ENCODE measurements at places on chromosomes 12 and 14.

DNA sequence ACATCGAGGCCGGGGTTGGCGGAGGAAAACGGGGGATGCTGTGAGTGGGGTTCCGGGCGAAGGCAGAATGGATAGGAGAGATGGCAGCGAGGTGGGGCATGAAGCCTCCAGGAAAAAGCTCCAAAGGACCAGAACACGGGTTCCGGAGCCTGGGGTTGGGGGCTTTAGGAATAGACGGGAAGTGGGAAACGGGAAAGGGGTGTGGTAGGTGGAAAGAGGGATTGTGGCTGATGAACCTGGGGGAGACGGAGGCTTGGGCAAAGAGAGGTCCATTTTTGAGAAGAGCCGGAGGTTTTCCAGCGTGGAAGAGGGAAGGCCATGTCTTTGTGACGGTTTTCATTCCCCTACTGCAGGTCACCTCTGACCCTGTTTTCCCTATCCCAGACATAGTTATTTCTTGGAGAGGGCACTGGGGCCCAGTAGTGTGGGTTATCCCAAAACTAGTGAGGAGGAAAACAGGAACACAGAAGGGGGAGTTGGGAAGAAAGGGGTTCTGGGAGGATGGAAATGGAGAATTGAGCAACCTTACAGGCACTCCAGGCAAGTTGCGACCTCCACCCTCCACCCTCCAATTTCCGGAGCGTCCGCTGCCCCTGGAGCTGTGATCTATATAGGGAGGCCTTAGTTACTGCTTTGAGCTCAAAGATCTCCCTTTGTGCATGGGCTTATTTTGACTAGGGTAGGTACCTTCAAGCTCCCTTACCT is 1.1 kb downstream of the ATN1 start:
- DNase-seq = no peak

GRCh38 chr12:110640275-110641025 is 26.5 kb downstream of the TCTN1 start:
- DNase-seq = no peak

DNA sequence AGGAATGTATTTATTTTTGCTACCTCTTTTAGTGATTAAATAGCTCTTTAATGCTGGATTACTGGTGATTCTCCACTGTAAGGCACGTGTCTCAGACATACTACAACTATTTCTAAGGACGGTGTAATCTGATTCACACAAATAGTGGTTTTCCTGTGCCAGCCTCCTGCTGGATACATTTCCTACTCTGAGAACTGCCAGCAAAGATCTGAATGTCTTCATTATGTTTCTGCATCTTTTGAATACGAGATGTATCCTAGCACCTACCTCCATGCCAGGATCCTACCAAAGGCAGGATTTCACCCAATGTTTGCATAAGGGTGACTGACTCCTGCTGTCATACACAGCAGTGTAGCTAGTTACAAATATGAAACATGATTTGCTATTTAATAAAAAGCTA is 120.6 kb downstream of the PRICKLE1 start:
- no peak for DNase-seq

DNA sequence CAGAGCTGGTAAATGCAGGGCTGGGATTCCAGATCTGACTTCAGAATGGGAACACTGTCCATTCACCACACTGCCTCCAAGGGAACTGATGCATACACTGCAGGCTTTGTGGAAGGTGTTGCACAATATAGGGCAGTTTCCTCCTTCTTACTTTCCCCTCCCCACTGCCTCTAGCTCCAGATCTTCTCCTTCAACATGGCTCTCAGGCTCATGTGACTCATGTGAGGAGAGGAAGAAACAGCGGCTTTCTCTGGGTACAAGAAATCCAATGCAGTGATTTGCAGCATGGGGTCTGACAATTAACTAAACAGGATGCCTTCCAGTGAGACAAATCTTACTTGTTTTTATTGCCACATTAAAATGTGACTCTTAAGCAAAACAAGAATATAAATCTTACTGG is 447.6 kb upstream of the CCDC196 start:
- peak; percentile 90 for DNase-seq

DNA sequence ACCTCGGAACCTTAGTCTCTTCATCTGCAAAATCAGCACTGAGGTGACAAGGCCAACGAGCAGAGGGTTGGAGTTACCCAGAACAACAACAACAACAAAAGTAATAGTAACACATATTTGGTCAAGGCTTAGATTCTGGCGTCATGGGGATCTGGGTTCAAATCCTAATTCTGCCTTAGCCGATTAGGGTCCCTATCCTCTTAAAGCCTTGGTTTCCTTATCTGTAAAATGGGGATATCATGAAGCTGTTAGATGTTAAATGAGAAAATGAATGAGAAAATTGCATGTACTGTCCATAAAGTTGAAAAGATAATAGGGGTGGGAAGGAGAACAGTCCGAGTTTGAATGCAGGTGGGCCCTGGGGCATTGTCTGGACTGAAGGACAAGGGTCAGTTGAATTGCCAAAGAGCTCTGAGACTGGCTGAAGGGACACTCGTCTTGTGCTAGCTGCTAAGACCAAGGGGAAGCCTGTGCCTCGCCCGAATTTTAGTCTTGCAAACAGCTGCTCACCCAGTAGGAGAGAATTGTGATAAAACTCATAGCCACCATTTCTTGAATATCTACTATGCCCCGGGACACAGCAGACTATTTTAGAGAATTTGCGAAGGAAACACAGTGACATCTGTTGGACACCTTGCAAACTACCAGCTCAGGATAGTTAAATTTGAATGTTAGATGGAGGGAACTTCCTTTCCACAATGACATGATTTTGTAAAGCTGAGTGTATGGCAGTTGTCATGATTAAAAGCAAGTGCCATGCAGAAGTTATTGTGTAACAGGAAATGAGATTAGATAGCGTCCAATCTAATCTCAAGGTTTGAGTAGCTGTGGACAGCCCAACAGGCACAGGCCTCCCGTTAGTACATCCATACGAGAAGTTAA is 6.8 kb upstream of the HNF1A start:
- DNase-seq = peak; percentile 70

DNA sequence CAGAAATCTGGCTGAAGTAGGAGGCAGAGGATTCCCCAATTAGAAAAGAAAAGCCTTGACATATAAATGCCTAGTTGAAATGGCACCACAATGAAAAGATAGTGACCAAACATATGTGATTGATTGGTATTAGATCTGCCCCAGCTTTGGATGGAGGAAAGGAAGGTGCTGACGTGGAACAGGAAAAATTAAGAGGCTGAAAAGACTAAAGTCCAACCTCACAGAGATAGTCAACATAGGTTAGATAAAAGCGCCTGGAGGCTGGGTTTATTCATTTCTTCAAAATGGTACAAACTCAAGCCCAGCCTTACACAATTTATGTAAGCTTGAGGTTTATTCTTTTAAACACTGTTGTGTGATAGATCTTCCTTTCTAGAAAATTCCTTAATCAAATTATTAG is 129.6 kb downstream of the RPS29 start:
- no peak for DNase-seq

DNA sequence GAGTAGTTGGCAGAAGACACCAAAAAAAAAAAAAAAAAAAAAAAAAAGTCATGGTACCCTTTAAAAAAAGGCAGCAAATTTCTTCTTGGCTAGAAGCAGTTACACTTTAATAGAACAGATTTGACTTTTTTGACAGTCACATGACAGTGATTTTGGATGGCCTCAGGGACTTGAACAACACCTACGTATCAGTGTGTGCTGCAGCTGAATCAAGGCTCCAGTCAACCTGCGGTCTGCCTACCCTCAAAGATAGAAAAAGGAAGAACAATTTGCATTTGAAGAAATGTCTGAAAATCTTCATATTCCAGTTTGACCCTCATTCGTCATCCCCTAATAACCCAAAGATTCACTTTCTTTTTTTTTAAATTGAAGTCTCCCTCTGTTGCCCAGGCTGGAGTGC is 53.9 kb downstream of the MDM2 start:
- no peak for DNase-seq

DNA sequence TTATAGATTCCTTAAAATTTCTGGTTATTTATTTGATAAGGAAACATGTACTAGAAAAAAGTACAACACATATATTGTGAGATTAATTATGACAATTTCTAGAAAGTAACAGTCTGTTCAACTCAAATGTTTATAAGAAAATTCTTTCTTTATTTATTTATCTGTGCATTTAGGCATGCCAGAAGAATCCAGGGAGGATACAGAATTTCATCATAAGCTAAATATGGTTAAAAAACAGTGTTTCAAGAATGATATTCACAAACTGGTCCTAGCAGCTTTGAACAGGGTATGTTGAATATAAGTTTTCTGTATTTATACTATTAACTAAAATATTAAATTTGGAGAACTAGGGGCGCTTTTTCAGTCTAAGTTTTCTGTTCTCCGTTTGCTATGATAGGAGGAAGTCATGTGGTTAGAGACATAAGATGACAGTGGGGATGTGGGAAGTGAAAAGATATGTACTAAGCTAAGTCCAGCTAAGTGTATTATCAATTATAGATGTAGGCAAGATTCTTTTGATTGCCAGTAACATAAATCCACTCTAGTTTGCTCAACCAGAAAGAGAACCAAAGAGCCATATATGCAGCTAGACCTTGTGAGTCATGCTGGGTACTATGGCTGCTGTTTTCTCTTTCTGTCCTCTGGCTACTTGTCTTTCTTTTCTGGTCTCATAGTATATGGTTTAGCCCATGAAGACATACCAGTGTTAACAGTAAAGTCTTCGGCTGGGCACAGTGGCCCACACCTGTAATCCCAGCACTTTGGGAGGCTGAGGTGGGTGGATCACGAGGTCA is 39.0 kb downstream of the LRRK2 start:
- DNase-seq = peak; percentile 13

DNA sequence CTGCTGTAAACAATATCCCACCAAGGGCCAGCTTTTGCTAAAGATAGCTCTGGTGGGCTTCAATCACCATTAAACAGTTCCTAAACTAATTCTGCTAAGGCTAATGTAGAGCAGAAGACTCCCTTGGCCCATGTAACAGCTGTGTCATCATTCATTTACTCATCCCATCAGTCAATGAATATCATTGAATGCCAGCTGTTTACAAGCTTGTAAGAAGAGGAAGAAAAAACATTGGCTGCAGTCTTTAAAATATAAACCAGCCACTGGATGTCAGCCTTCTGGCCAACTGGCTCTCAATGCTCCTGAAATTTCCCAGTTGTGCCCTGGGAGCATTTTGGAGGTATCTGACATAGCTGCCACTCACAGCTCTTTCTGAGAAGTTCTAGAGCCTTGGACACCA is 18.0 kb upstream of the MAP3K9 start:
- peak; percentile 31 for DNase-seq

DNA sequence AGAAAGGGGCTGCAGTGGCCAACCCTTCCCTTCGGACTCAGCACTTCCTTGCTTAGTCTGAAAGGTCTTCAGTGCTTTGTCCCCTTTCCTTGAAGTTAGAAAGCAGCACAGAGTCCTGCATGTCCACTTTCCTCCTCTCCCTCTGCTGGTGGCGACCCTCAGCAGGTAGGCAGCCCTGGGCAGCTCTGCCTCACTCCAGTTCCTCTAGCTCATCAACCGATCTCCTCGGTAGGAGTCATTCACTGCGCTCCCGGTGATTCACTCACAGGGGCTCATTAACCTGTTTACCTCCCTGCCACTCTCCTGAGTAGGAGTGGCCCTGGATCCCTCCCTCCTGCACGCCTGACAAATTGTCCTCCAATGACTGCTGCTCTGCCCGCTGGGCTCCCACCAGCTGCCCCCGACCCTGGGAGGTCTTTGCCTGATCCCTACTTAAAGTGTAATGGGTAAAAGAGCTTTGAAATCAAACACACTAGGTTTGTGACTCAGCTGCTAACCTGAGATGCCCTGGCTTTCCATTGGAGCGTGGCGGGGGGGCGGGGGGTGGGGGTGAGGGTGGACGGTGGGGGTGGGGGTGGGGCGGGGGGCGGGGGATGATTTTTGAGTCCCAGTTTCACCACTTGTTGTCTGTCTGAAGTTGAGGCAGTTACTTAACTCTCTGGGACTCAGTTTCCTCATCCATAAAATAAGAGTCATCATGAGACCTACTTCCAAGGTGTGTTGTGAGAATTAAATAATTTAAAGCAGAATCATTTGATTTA is 4.2 kb downstream of the SCNN1A start:
- DNase-seq = no peak

GRCh38 chr12:128914908-128915563 is 61.8 kb downstream of the GLT1D1 start:
- DNase-seq = peak; percentile 77

- no peak for DNase-seq
These were observed 204.6 kb upstream of the FLRT2 start for GRCh38 chr14:85325134-85326017.

DNA sequence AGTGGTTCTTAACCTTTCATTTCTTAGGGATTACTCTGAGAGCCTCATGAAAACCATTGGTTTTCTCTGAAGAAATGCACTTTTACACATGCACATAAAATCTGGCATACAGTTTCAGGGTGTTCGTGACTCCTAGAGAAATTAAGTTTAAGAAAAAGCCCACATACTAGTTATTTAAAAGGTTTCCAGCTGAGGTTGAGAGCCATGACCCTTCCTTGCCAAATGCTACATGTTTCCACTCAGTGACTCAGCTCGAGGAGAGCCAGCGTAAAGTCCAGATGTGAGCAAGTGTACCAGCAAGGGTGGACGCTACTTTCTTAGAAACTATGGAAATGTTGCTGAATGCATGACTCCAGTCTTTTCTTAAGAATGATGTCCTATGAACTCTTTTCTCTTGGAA is 42.7 kb upstream of the FLRT2 start:
- DNase-seq = no peak

DNA sequence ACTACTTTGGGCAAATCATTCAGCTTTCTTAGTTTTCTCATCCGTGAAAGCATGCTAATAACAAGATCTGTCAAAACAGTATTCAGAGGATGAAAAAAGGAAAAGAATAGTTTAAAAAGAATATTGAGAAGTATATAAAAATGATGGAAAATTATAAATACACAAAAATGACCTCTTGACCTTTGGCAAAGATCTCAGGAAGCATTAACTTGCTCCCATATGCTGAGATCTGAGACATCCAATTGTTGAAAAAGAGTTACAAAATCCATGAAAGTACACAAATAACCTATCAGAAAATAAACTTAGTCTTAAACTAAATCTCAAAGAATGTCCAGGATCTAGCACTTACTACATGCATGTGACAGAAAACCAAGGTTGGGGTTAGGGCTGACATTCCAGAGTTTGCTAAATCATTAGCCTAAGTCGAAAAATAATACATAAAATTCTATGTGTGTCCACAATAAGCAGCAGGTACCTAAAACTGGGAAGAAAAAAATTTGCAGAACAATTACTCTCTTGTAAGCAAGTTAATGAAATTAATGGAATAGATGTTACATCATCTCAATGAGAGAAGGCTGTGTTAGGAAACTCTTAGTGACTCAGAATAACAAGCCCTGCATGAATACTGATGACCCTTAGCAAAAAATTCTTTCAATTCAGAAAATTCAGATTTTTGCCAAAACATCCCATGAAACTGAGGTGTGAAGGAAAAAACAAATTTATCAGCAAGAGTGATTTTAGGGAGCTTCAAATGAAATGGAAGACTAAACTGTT is 3.4 kb downstream of the PAH start:
- DNase-seq = no peak
